H7 (cell line): ENCODE measurements at places on chromosomes 1 and 21.

- peak; percentile 66 for DNase-seq
Observed at GRCh38 chr1:8358897-8359616, 41.1 kb downstream of the SLC45A1 start.

DNA sequence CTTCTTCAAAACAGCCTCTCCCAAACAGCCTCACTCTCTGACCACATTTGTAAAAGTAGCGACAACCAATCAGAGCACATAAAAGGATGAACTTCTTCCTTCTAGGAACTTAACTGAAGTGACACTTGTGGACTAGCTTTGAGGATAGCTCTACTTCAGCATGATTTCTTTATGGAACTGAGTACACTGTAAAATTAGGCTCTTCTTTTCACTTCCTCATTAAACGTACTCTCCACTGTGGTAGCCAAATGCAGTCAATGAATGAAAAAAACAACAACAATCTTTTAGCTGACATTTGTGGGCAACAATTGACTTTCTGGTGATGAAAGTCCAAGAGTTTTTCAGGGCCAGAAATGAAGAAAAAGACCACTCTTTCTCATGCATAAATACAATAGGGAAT is 9.6 kb downstream of the LRRC53 start:
- DNase-seq, result no peak

DNA sequence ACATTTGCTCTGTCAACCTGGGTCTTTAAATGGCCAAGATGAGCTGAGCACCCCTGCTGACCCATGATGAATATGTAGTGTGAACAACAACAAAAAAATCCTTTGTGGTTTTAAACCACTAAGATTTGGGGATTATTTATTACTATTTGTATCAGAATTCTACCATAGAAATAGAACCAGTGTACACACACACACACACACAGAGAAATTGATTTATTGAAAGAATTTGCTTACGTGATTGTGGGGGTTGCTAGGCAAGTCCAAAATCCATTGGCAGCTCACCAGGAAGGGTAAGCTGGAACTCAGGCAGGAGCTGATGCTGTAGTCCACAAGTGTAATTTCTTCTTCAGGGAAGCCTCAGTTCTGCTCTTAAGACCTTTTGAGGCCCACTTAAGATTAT is 82.5 kb upstream of the MAP1LC3C start:
- no peak for DNase-seq

GRCh38 chr1:5857508-5858090 is 134.6 kb downstream of the NPHP4 start:
- no peak for DNase-seq

DNA sequence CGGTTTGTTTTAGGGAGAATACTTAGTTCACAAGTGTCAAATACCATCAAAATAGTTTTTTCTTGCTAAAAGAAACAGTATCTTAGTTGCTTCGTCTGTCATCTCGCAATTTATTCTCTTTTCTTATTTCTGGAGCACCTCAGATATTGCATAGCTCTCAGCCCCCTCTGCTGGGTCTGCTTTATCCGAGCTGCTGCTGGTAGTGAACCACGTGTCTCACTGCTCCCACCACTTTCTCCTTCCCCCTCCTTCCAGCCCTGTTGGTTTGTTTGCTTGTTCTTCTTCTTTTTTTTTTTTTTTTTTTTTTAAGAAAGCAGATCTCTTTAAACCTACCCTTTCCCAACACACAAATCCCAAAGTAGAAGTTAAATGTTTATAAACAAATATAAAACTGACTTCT is 170.8 kb downstream of the EDEM3 start:
- peak; percentile 41 for DNase-seq

DNA sequence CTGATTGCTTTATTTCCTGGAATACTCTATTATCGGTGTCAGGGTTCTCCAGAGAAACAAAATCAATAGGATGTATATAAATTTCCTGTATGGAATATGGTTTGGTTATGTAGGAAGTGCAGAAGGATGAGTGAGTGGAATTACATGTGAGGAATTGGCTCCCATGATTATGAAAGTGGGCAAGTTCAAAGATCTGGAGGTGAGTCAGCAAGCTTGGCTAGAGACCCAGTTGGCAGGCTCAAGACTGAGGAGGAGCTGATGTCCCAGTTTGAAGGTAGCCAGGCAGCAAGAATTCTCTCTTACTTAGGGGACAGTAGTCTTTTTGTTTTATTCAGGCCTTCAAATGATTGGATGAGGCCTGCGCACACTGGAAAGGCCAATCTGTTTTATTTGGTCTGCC is 57.5 kb downstream of the MAP3K7CL start:
- DNase-seq, result no peak

- DNase-seq, result no peak
Observed at GRCh38 chr1:231021540-231022031, 18.5 kb downstream of the FAM89A start.

- no peak for DNase-seq
Observed at GRCh38 chr1:41870076-41870562, 48.6 kb downstream of the HIVEP3 start.

- peak; percentile 56 for DNase-seq
Observed at GRCh38 chr1:5455056-5455455, 537.2 kb downstream of the NPHP4 start.

DNA sequence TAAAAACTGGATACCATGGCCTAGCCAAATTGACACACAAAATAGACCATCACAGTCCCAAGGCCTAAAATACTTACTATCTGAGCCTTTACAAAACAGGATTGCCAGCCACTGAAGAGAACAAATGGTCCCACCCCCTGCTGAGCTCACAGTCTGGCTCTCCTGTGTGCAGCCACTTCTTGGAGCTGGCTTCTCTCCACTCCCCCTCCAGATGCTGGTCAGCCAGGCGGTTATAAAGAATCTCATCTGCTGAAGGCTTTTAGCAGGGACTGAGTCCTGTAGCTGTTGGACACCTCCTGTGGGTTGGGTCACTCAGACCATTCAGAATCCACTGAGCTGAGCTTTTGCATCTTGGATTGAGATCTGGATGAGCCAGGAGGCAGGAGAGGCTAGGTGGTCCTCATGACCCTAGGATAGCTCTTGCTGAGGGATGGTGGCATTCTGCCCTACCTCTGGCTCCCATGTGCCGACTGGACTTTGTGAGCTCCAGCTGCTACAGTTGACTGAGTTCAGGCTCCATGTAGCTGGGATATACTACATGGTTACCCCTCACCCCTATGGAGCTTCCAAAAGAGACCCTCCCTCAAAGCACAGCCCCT is 16.1 kb downstream of the OXCT2 start:
- DNase-seq, result no peak

DNA sequence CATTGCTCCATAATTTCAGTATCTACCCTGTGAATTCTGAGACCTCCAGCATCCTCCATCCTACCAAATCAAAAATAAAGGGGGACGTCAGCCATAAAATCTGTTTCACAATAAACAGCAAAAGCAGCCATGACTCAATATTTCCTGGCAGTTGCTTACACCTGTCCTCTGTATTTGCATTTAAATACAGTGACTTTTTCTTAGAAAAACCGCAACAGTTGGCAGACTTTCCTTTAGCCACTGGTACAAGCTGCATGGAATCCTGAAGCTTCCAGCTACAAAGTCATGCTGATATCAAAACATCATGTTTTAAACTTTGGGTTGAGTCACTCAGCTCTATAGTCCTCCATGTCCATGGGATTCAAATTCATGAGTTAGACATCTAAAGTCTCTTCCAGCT is 278.0 kb upstream of the KAZN start:
- no peak for DNase-seq

GRCh38 chr21:16751695-16752474 is 761.0 kb upstream of the CXADR start:
- DNase-seq, result no peak

DNA sequence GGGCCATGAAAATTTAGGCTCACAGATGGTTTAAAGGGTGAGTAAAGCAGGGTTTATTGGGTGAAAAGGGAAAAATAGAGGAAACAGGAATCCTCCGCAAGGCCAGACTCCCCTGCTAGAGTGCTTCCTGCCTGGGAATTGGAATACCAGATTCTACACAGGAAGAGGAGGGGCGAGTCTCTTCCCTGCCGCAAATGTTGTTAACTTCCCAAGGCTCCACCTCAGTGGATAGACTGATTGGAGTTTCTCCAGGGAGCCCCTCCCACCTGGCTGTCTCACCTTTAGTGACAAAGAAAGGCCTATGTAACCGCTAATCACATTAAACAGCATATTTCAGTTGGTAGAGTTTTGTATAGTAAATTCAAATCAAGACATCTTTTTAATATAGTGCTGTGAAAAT is 1450.1 kb downstream of the KCNT2 start:
- no peak for DNase-seq

- DNase-seq, result no peak
Observed at GRCh38 chr1:64228167-64228957, 24.9 kb downstream of the UBE2U start.

DNA sequence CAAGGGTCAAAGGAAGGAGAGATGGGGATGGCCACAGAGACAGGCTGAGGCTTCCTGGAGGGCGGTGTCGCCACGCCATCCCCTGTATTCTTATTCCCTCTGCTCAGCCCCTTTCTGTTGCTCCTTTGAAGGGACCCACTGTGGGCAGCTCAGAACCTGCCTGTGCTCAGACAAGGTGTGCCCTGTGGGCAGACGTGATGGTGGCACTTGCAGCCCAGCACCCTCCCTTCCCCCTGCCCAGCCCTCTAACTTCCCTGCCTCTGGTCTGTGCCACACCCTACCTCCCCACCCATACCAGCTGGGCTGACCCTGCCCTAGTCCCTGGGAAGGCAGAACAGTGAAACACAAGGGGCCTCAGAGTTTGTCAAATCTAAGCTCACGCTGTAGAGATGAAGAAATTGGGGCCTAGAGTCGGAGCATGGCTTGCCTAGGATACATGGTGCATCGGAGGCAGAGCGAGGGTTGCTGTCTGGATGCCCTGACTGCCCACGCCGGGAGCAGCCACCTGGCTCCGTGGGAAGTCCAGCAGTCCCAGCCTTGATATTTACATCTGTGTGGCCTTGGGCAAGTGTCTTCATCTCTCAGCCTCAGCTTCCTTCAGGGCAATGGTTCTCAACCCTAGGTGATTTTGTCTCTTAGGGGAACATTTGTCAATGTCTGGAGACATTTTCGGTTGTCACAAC is 68.6 kb upstream of the RUNX3 start:
- no peak for DNase-seq

- DNase-seq, result no peak
Observed at GRCh38 chr1:206545351-206545750, 38.0 kb downstream of the RASSF5 start.

DNA sequence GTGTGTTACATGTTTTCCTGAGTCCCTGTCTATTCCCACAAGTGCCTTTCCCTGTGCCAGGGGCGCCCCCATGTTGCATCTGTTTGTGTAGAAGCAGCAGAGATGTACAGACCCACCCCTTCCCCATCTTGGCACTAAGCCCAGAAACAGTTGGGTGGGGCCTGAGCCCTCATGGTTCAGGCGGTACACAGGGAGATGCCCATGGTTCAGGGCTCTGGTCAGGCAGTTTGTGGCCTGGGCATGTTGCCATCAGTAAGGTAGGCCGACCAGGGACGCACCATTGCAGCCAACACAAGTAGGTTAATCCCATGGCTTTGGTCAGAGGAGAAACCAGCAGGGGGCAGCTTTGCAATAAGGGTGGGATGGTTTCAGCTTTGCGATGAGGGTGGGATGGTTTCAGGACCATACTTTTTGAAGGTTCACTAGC is 914 bp upstream of the ADGRB2 start:
- no peak for DNase-seq

GRCh38 chr1:43450251-43450941 is 3.3 kb downstream of the HYI start:
- no peak for DNase-seq

DNA sequence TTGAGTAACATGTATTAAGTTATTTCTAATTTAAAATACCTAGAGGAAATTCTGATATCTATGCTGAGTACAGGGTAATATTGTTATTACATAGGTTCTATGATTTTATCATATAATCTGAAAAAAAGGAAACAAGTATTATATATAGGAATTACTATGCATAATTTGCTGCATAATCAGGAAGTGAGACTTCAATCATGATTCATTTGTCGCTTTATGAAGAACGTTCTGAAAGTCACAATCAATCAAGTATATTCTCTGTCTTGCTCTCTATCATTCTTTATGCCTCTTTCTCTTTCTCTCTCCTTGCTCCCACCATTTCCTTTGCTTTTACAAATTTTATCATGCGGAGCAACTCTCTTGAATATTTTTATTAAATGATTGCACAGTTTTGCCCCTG is 1130.3 kb downstream of the PLA2G4A start:
- DNase-seq, result no peak

- DNase-seq, result no peak
Observed at GRCh38 chr1:61332196-61332753, 249.9 kb downstream of the NFIA start.

DNA sequence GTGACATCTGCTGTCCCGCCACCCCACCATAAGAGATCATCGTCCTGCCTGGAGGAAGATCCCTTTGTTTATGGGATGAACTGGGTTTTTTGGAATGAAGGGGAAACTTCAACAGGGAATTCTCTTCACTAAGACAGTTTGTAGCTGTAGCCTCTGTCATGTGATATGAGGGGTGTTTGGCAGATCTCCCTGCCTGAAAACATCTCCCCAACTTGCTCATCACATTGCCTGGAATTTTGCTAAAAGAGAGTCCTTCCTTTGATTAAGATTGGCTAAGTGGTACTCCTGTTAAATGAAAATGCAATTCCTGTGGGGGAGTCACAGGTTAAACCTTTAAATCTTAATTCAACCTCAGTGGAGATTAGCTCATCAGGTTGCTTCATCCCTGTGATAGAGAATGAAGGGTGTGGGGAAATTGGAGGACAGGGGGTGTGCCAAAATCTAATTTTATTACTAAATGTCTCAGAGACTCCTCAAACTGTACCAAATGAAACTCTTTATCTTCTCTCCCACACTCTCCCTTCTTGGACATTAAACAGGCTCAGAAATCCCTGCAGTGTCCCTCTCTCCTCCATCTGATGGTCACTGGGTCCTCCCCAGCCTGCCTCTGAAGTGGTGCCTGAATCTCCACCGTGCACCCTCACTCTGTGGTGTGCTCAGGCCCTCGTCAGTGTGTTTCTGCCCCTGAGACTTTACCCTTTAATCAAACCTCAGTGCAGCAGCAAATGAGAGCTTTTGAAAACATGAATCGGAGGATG is 54.8 kb downstream of the IER5 start:
- DNase-seq, result no peak

GRCh38 chr1:205274041-205274691 is 46.4 kb downstream of the TMCC2 start:
- peak; percentile 72 for DNase-seq

DNA sequence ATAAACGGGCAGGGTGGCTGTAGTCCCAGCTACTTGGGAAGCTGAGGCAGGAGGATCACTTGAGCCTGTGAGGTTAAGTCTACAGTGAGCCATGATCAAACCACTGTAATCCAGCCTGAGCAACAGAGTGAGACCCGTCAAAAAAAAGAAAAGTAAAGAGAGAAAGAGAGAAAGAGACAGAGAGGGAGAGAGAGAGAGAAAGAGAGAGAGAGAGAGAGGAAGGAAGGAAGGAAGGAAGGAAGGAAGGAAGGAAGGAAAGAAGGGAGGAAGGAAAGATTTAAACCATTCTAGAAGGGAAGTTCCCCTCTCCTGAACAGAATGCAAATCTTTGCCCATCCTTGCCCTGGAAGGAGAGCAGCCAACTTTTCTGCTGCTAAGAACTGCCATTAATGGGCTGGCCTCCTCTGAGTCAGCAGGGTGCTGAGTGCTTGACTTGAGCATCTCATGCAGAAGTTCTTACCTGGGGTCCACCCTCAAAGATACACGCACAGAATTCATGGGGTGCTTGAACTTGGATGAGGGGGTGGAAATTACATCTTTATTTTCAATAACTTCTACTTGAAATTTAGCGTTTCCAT is 24.5 kb upstream of the TARDBP start:
- no peak for DNase-seq

- no peak for DNase-seq
Observed at GRCh38 chr1:219354962-219355361, 181.3 kb downstream of the LYPLAL1 start.
